ENCODE measurements at places on chromosomes 1 and 21. TPM values are rescaled to one million over a fixed set of nuclear protein-coding genes. Genes with fewer than 3 reads are reported as not detected.

DNA sequence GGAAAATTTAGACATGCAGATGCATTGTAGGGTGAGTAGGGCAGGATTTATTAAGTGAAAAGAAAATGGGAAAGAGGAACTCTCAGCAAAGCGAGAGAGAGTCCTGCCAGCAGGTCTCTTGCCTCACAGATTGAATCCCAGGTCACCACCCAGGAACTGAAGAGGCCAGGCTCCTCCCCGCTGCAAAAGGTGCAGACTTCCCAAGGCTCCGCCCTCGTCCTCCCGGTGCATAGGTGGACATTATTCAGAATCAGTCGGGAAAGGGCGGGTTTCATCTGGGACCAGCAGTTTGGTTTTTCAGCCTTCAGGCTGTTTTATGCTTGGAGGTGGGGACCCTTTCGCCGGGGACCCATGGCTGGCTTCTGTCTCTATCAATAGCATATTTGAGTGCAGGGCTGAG lies 41.6 kb upstream of the APP start:
- no peak for DNase-seq

DNA sequence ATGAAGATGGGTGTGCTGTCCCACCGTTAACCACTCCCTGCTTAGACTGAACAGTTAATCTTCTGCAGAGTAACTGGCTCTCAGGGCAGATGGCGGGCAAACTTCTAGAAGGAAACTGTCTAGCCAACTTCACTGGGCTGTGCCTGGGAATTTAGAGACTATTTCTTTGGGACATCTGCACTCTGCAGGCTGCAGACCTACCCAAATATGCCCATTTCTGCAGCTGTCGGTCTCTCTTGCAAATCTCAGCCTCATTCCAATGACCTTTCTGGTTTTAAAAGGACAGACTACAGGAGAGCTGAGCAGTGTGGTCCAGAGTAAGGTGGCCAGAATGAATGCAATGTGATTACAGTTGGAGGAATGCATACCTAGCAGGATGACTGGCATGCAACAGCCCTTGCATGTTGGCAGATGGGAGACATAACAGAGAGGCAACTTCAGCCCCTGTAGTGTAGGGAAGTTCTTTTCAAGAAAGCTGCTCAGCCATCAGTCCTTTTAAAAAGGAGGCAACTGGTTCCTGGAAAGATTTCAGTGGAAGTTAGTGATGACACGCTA lies 26.3 kb upstream of the IL20 start:
- no peak for DNase-seq

- DNase-seq: no peak
Measured at GRCh38 chr1:47972864-47973432, 24.2 kb downstream of the TRABD2B start.

DNA sequence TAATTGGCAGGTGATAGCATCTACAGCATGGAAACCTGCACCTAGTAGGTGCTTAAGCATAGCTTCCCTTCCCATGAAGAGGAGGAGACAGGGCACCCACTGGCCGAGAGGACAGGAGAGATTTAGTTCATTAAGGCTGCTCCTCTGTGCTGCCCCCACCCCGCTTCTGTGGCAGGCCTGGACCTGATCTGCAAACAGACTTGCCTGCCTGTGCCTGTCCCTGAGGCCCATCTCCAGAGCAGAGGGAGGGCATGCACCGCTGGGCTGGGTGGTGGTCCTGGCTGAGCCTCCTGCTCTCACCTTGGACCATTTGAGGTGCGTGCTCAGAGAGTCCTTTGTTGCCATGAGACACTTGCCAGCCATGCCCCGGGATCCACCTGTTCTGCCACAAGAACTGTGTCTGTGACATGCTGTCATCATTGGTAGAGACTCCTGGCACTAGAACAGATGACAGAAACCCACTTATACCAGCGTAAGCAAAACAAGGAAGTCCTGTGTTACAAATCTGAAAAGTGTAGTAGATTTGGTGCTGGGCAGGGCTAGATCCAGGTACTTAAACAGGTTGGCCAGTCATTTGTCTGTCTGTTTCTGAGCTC lies 55.6 kb downstream of the PTPRF start:
- peak; percentile 53 for DNase-seq

GRCh38 chr1:244836135-244836521 lies 670 bp downstream of the COX20 start:
- DNase-seq: peak; percentile 48

DNA sequence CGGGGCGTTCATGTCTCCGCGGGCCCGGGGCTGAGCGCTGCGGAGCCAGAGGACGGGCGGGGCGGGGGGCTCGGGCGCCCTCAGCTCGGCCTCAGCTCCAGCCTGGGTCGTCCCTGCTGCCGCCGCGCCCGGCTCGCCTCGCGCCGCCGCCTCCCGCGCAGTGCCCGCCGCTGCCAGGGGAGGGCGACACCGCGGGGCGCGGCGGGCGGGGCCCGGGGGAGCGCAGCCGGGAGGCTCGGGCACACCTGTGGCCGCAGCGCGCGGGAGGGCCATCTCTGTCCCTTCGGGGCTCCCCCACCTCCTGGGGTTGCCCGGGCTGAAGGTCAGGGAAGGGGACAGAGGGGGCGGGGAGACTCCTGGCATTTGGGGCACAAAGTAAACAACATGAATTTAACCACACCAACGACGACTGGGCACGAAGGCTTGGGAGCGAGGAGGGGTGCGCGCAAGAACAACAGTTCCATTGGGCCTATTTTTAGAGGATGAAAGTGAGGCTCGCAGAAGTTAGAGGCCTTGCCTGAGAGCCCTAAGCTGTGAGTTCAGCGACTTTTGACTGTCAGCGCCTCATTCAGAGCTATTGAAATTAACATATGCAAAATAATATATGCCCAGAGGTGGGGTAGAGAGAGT lies at the start of gene FAM131C:
Gene FAM131C, minus strand, starts transcription at position 162 of the 630 bp plus-strand sequence. CDS start 209 bp downstream, outside the sequence.
- no peak for DNase-seq

GRCh38 chr1:167439301-167439988 lies 78.9 kb downstream of the CD247 start:
- DNase-seq: peak; percentile 36

DNA sequence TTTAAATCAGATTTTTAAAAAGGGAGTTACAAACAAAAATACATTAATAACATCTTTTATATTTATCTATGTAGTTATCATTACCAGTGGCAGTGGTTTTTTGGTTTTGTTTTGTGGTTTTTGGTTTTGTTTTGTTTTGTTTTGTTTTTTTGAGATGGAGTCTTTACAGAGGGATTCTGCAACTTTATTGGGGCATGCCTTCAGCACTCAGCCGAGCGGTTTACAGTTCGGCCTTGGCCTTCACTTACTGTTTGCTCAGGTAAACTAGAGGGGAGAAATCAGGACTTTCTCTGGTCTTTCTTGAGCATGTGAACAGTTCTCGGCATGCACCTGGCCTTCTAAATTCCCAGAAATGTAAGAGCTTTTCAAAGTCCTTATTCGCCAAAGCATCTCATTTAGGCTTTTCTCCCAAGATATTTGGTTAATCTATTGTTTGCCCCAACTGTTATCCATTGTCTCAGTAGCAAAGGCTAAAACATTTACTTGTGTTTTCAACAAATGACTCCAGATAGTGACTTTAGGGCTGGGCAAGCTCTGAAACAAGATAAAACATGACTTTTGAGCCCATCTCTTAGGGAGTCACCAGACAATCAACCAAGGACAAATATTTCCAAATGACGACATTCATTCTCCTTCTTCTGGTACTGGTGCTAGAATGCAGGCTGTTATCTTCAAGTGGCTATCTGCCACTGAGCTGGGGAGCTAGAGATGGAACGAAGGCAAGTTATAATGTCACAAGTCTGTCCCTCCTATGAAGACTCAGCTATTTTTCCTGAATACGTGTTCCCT lies 48.4 kb upstream of the ADORA3 start:
- no peak for DNase-seq

- DNase-seq: no peak
Measured at GRCh38 chr1:214067397-214067796, 79.6 kb downstream of the PROX1 start.

DNA sequence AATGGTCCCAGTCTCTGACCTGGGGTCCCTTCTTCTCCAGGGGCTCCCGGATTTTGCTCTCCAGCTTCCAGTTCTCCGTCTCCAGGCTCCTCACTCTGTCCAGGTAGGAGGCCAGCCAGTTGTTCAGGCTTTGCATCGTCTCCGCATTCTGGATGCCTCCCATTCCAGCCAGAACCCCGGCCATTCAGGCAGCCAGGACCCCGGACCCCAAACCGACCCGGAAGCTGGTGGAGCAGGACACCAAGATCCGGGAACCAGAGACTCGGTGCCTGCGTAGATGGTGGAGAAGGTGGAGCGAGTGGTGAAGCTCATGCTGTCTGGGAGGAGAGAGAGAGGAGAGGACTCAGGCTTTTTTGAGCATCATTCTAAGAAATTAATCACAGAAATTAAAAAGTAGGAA lies 572.4 kb upstream of the NCAM2 start:
- no peak for DNase-seq

DNA sequence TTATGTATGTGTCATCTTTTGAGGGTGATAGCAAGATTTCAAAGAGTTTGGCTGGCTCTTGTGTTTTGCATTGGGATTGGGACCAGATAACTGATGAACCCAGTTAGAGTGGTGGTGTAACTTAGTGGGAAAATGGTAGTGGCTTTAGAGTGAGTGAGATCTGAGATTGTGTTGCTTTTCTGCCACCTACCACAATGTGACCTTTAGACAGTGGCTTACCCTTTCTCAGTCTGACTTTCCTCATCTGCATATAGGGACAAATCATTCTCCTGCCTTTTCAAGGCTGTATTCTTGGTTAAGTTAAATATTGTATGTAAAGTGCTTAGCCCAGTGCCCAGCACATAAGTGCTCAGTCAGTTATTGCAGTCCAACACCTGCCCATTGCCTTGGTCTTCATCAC lies 31.3 kb downstream of the CENPF start:
- no peak for DNase-seq

- no peak for DNase-seq
Measured at GRCh38 chr1:215198021-215198420, 115.5 kb downstream of the KCNK2 start.

- DNase-seq: no peak
Measured at GRCh38 chr1:179366093-179366800, 476 bp downstream of the AXDND1 start.

GRCh38 chr1:7719468-7720094 lies 51.5 kb upstream of the VAMP3 start:
- no peak for DNase-seq

DNA sequence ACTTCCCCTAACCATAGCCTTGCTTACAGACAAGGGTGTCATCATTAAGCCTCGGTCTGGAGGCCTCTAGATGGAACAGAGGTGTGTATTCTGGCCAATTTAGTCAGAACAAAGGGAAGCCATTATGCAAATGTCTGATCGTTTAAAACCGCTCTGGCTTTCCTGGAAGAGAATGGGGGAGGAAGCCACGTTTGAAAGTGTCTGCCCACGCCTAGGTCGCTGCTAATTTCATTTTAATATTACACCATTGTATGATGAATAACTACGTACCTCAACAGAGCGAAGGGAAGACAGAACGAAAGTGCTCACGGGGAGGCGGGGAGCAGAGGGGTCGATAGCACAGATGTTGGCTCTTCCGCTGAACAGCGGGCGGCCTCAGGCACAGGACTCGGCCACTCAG lies 41.1 kb upstream of the CSF3R start:
- no peak for DNase-seq

Gene NOS1AP
- 0.28 TPM for polyA plus RNA-seq

Gene DEGS1
- 80.0 TPM for polyA plus RNA-seq

Gene HSPB7
- not detected for polyA plus RNA-seq

Gene NPR1
- polyA plus RNA-seq: 0.05 TPM

Gene THEM5
- polyA plus RNA-seq: not detected

Gene ZBTB18
- 5.2 TPM for polyA plus RNA-seq

Gene IFI44
- polyA plus RNA-seq: 1.2 TPM

Gene KANK4
- 2.9 TPM for polyA plus RNA-seq

Gene TEX38
- not detected for polyA plus RNA-seq

Gene OLFML3
- polyA plus RNA-seq: 0.73 TPM

Gene LDLRAD1
- polyA plus RNA-seq: not detected

Gene HAO2
- polyA plus RNA-seq: not detected

Gene GBP4
- polyA plus RNA-seq: not detected
